ENCODE measurements at places on chromosomes 11 and 22.

DNA sequence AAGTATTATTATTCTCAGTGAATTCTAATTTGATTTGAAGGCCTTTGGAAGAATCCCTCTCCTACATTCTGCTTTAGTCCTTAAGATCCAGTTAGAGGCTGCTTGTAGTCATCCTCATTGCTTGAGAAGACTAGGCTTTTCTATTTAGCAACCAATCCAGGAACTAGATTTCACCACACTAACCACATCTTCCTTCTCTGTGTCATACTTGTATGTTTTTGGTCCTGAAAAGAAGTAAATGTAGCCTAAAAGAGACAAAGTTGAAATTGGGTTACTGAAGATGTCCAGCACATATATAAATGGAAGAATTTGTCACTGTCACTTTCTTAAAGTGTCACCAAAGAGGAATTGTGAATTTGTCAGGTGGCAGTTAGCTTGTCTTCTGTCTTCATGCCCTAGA, 46.6 kb upstream of the MMP7 start:
- no peak for DNase-seq

GRCh38 chr22:50548921-50549790, 3.5 kb downstream of the KLHDC7B start:
- no peak for DNase-seq

DNA sequence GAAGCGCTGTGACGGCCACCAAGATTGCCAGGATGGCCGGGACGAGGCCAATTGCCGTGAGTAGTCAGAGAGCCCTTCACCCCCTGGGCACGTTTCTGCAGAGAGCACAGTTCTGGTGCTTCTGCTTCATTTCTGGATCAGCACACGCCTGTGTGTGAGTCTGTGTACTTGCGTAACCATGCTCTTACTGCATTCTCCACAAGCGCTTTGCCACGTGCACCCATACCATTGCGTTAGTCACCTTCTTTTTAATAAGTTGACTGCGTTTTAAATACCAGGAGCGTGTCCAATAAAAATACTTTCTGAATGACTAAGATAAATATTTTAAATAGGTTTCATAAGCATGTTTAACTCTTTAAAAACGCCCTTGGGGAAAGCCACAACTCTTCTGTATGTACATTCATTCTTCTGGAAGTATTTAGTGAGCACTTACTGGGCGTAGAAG, 143.0 kb upstream of the SORL1-AS1 start:
- DNase-seq: no peak

GRCh38 chr11:16001044-16001568, 355.2 kb downstream of the SOX6 start:
- DNase-seq: no peak

- peak; percentile 45 for DNase-seq
Observed at GRCh38 chr11:127451861-127452260, 451.3 kb upstream of the KIRREL3 start.

- DNase-seq: no peak
Observed at GRCh38 chr11:34339149-34340064, 18.4 kb downstream of the ABTB2 start.

- no peak for DNase-seq
Observed at GRCh38 chr11:104001561-104002056, 34.8 kb upstream of the DDI1 start.

DNA sequence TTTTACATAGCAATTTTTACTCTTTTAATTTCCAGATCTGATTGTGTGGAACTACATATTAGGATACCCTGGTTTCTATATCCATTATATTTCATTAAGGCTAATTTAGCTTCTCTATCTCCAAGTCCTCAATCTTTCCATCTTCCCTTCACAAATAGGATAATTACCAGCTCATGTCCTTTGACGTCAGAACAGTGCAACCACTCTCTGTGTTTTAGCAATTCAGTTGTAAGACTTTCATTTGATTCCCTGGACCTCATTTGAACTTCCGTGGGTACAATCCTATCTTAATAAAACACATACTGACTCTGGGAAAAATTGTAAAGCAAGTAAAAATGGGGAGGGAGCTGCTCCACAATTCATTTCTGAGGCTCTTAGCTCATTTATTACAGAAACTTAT, 52.8 kb downstream of the FAM76B start:
- DNase-seq: no peak

DNA sequence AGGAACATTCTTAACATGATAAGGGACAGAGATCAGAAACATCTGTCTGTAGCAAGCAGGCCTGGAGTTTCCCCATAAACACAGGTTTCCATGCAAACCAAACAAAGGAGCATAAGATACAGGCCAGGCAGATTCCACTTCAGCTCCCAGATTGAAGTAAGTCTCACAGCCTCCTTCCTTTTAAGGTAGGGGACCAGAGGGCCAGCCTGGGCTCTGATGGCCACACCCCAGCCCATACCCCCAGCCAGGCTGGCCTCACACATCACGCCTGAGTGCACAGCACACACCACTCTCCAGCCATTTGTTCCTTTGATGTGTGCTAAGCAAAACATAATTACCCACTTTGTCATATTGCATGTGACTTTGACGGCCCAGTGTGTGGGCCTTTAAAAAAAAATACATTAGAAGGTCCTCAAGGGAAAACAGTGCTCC, 518.7 kb downstream of the NTM start:
- DNase-seq: no peak

GRCh38 chr11:12048936-12049790, 40.7 kb upstream of the DKK3 start:
- DNase-seq: no peak

DNA sequence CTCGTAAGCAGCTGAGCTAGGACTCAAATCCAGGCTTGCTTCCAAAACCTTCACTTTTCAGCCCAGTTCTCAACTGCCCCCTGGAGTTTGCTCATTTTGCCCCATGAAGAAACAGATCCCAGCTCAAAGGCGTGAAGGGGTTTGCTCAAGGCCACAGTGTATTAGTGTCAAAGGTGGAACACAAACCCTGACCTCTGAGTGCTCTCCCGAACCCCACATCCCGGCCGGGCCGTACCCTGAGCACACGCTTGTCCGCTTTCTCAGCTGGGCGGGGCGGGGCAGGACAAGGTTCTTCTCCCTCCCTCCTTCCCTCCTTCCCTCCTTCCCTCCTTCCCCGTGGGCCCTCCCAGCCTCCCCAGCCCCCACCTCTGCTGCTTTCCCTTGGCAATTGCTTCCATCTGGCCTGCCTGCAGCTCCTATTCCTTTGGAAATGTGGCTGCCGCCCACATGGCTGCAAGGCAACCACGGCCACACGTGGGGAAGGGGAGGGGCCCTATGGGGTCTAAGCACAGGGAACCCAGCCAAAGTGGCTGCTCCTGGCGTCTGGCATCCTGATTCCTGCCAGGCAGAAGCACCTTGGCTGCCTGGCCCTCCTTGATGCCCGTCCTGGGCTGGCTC, 4.1 kb downstream of the ST3GAL4 start:
- DNase-seq: peak; percentile 92

GRCh38 chr22:42431401-42432019, 693 bp downstream of the NFAM1 start:
- peak; percentile 82 for DNase-seq

DNA sequence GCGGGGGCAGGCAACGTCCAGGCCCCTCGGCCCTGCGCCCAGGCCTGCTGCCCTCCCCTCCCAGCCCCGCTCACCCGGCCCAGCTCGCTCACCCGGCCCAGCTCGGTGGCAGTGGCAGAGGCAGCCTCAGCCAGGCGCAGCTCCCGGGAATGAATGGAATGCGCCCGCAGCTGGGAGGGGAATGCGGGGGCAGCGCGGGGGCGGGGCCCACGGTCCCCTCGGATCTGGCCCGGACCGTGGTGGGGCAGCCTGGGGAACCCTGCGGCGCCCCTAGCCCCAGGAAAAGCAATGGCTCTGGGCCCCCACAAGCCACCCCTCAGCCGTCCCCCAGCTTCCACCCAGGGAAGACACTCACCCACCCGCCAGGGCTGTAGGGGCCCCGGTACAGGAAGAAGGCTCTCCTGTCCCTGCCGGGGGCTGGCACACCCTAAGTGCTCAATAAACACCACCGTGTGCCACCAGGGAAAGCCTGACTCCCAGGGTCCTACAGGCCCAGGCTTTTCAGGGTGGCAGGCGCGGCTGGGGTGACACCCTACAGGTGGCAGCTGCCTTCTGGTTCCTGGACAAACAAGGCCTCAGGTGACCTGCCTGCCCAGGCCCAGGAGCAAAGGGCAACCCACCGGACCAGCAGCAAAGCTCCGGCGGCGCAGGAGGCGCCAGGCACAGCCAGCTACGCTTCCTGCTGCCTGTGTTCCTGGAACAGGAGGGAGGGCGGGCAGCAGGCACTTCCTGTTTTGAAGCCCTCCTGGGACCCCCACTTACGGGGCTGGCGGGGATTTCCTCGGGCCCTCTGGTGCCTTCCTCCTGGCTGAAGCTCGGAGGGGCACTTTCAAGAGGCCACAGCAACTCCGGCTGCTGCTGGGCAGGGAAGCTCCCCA, 13.8 kb downstream of the PLXNB2 start:
- no peak for DNase-seq

DNA sequence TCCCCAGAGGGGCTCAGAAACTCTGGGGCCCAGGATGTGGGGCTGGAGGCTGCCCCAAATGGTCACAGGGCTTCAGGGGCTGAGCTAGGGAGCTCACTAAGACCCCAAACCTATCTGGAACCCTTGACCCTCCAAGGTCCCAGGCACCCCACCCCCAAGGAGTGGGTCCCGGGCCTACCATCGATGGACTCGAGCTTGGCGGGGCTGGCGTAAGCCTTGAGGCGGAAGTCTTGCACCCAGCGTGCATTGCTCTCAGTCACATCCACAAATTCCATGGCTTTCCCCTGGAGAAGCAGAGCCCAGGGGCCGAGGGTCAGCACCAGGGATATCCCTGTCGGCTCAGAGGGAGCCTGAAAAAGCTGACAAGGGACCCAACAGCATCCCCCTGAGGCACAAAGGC, 3.5 kb downstream of the GATD1 start:
- no peak for DNase-seq

- DNase-seq: no peak
Observed at GRCh38 chr11:64340671-64341335, 799 bp downstream of the CCDC88B start.
